ENCODE measurements at places on chromosomes 4 and X.

GRCh38 chrX:44332437-44332836 lies 11.0 kb downstream of the EFHC2 start:
- DNase-seq = no peak

DNA sequence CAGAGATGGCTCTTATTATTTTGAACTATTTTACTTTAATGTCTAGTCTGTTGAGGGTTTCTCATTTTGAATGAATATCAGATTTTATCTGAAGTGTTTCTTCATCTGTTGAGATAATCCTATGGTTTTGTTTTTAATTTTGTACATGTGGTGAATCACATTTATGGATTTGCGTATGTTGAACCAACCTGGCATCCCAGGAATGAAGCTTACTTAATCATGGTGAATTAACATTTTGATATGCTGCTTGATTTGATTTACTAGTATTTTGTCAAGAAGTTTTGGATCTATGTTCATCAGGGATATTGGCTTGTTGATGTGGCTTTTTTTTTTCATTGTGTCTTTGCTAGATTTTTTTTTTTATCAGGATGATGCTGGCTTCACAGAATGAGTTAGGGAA lies 2390.9 kb downstream of the PCDH7 start:
- DNase-seq = no peak

DNA sequence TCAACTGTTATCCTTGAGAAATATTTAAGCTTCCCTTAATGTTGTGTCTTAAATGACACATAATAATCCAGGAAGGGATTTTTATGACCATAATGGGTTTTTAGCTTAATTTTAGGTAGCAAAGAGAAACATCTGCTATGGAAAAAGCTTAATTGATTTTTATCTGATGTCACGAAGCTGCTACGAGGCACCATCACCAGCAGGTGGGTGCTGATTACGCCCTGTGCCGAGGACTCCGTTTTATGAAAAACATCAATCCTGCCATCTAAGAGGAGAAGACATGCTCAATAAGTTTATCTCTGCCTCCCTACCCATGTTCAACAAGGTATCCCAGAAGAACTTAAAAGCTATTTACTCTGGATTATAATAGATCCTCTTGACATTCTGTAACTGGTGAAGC lies 280.6 kb upstream of the ZFP42 start:
- no peak for DNase-seq

GRCh38 chr4:165794834-165795233 lies 78.2 kb upstream of the TLL1 start:
- no peak for DNase-seq

DNA sequence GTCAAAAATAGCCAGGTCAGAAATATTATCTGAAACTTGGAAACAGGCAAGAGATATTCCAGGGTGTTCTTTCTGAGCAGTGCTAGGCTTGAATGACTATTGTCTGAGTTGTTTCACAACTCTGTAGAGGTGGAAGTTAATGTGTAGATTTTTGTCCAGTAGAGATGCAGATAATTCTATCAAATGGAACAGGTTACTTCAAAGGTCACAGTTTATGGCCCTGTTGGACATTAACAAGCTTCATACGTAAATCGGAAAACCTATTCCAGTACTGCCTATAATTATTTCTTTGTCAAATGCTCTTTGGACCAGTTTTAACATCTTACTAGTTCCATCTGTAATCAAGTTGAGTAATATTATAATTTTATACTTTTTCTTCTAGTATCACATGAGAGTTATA lies 1639.4 kb upstream of the TENM3 start:
- DNase-seq = no peak

DNA sequence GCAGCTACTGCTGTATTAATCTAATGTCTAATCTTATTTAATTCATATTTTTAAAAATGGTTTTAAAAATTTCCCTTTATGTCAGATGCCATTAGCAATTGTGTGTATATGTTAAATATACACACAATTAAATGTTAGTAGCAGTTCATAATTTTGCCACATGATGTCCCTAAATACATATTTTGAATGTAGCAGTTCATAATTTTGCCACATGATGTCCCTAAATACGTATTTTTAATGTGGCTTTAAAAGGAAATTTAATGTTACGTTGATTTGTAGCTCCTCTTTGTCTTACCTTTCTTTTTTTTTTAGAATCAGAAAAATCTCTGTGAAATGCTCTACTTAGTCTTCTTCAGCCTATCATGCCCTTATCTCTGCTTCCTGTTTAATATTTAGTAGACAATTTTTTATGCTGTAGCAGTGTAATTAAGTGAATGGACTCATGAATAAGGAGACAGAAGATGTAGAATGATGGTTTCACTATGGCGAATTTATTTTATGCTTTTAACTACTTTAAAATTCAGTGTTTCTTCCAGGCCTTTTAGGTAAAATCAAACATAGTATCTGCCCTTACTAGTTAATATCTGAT lies 26.1 kb downstream of the RBM46 start:
- no peak for DNase-seq

GRCh38 chrX:68196939-68197791 lies 236.1 kb downstream of the OPHN1 start:
- no peak for DNase-seq

DNA sequence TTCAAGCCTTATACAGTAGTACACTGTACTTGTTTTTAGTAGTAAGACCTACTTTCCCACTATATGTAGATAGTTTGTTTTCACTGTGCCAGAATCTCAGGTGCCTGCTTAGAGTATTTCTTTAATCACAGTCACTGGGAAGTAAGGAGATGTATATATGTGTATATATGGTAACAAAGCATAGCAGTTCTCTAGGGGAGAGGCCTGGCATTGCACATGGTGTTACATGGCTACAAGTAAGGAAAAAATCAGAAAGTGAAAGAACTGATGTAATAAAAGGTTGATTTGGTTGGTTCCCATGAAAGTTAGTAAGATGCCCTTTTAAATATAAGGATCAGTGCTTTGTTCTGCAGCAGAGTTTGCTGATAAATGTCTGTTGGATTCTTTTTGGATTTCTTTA lies 9.3 kb upstream of the DCK start:
- no peak for DNase-seq

- DNase-seq = no peak
Measured at GRCh38 chr4:174154215-174154854, 129.1 kb downstream of the FBXO8 start.

- DNase-seq = no peak
Measured at GRCh38 chr4:81922313-81922712, 450.6 kb upstream of the RASGEF1B start.

- no peak for DNase-seq
Measured at GRCh38 chr4:182091128-182091527, 152.1 kb upstream of the TENM3 start.

- no peak for DNase-seq
Measured at GRCh38 chr4:57064811-57065711, 45.1 kb downstream of the IGFBP7 start.

- DNase-seq = no peak
Measured at GRCh38 chr4:26566133-26566532, 17.8 kb upstream of the TBC1D19 start.

GRCh38 chr4:170949084-170949483 lies 859.3 kb upstream of the AADAT start:
- no peak for DNase-seq

- no peak for DNase-seq
Measured at GRCh38 chr4:94244087-94244828, 36.6 kb downstream of the SMARCAD1 start.

DNA sequence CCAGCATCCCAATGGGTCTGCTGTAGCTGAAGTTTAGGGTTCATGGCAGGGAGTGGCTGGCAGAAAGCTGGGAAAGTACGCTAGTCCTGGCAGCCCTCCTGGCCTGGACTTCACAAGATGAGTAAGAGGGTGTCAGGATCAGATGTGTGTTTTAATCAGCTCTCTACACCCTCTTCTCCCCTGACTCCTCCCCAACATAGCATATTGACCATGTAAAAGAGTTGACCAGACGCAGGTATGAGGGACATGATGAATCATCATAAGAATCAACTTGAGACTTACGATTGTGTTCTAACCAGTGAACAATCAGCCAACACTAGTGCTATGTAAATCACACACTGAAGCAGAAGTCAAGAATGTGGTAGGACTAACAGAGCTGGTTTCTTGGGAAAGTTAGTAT lies 5.3 kb downstream of the SOWAHB start:
- no peak for DNase-seq

DNA sequence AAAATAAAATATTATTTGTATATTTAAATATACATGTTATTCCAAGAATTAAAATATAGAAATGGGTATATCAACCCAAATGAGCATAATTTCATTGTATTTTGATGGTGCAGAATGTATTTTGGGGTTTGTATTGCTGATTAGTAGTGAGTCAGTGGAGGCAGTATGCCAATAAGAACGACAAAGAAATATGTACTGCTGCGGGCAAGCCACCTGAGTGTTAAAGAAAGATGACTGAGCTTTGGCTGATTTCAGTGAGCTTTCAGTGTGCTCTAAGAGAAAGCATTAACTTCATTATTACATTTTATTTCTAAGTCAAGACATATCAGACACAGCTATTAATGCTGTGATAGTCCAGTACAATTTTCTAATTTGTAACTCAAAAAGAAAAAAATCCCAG lies 297.8 kb downstream of the ANK2 start:
- no peak for DNase-seq

DNA sequence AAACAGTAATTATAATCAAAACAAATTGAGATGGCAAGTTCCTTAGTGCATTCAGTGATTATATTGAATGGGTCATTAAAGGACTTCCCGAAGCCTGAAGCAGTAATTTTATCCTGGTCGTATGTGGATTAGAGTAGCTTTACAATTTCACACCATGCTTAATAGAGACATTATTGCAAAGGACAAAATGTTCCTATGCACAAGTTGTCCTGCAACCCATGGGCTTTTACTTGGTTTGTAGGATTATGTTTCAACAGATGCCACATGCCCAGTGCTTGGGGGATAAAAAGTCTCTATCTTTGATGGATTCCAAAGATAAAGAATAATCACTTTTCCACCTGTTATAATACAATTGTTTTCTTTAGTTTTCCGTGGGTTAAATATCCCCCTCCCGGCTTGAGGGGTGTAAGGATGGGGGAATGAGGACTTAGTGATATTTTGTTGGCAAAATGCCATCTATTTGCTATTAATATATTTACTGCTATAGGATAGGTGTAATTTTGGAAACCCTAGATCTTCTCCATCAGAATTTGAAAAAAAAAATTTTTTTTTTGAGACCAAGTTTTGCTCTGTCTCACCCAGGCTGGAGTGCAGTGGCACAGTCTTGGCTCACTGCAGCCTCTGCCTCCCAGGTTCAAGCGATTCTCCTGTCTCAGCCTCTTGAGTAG lies 156.5 kb upstream of the ETNPPL start:
- DNase-seq = no peak

DNA sequence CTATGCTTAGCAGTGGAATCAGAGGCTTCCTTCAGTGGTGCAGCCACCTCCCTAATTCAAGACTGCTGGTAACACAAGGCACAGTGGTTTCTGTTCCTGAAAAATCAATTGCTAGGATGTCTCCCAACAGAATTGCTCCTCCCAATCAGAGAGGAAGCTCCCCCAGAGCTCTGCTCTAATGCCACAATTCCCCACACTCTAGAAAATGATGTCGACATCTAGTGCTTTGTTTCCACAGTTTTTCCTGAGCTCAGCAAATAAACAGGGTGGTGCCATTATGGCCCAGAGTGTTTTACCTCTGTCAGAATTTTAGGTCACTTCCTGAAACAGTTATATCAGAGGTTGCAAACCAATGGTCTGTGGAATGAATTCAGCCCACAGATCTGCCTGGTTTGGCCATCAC lies 24.7 kb downstream of the TAB3 start:
- DNase-seq = no peak
